ENCODE measurements at places on chromosomes 16 and 17. TPM values are rescaled to one million over a fixed set of nuclear protein-coding genes. Genes with fewer than 3 reads are reported as not detected.
A peak's percentile ranks its signal among the peaks of the same experiment; 100 is the strongest.

GRCh38 chr16:31000671-31001382, 9.6 kb downstream of the STX1B start:
- DNase-seq, result peak; percentile 48

Gene SLC16A11
- polyA plus RNA-seq, result 0.68 TPM

- DNase-seq, result no peak
These were observed 587.9 kb downstream of the CDH13 start for GRCh38 chr16:83214671-83215070.

- DNase-seq, result peak; percentile 86
These were observed 5.7 kb downstream of the FN3K start for GRCh38 chr17:82740906-82741759.

DNA sequence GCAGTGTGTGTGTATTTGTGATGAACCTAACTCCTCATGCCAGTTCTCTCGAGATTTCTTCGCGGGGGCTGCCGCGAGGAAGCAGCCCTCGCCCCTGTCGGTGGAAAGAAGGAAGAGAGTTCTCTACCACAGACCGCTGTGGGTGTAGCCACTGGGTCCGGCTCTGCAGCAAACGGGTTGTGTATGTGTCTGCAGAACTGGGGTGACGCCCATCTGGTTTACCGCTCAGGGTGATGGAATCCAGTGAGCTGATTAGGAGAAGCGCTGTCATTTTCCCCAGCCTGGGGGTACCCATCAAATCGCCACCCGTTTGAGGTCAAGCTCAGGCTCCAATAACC, 7.7 kb downstream of the CORO6 start:
- DNase-seq, result peak; percentile 47

DNA sequence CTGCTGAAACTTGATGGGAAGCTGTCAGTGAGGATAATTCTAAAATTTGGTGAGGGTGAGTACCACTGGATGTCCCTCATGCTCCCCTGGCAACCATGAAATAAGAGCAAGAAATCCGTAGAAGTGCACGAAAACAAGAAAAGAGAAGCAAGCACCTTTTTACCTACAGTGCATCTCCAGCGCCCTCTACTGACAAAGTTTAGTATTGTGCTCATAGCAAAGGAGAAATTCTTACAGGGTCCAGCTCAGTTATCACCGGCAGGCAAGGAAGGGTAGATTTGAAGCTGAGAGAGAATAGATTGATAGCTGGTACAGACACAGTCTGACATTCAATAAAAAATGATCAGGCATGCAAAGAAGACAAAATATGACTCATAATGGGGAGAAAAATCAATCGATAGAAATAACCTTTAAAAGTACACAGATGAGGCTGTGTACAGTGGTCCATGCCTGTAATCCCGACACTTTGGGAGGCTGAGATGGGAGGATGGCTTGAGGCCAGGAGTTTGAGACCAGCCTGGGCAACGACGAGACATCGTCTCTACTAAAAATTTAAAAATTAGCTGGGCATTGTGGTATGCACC, 28.3 kb upstream of the TEX2 start:
- DNase-seq, result no peak

GRCh38 chr17:37299257-37299980, 76.4 kb upstream of the C17orf78 start:
- DNase-seq, result no peak

Gene OR3A3
- polyA plus RNA-seq, result not detected

GRCh38 chr16:27267037-27267677, 1.4 kb downstream of the NSMCE1 start:
- no peak for DNase-seq

Gene SOX9
- 3.0 TPM for polyA plus RNA-seq

DNA sequence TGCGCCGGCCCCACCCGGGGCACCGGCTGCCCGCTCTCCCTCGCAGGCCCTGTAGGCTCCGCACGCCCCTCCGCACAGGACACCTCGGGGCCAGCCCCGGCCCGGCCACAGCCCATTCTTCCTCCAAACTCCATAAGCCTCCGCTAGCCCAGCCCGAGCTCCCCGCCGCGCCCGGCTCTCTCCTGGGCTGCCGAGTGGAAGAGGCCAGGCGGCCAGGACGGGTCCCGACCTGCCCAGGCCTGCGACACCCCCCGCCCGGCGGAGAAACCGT, 397 bp downstream of the NCOR1 start:
- no peak for DNase-seq

GRCh38 chr16:2484898-2485508, 10.1 kb downstream of the TBC1D24 start:
- DNase-seq, result peak; percentile 55

DNA sequence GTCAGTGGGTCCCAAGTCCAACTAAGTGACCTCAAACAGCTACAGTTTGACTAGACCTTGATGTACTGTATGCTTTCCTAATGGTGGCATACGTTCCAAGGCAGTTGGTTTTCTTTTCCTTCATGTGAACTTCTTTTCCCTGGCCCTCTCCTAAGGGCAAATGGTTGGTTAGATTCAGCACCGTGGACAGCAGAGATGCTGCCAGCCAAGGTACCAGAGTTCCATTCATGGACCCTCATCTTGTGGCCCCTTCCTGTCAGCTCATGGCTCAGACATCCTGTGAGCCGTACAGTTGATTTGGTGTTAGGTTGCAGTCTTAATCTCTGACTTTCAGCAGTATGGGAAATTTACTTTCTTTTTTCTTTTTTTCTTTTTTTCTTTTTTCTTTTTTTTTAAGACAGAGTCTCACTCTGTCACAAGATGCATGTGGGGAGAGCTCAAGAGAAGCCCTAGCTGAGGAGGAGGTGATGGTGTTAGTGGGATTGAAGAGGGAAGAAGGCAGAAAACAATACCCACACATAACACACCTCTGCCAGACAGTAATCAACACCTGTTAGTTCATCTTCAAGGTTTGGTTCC, 122.4 kb downstream of the USP31 start:
- DNase-seq, result peak; percentile 38

Gene PPP1R27
- polyA plus RNA-seq, result 2.5 TPM

Gene HOXB1
- not detected for polyA plus RNA-seq

Gene GJD3
- polyA plus RNA-seq, result 1.1 TPM

DNA sequence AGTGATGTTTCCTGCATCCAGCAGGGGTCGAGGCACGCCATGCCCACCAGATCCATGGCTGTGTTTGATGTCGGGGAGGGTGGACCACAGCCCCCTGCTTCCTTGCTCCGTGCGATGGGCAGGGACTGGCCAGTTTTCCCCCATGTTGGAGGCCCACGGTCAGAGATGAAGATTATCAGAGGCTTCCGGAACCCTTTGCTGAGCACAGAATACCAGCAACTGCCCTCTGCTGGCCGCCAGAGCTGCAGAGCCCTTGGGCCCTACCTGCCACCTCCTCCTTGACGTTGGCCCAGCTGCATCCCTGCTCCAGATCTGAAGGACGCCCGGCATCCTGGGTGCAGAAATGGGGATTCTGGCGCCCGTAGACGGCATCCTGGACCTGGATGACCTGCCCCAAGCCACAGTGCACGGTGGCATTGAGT, 23.7 kb upstream of the BCO1 start:
- peak; percentile 46 for DNase-seq

Data from small intestine (tissue), 16 donors.